GM13976 (cell line): ENCODE measurements at places on chromosomes 16 and 17.

GRCh38 chr17:63221939-63222338, 224.2 kb downstream of the CYB561 start:
- no peak for DNase-seq

GRCh38 chr17:55242476-55242875, 22.3 kb upstream of the HLF start:
- DNase-seq = no peak

DNA sequence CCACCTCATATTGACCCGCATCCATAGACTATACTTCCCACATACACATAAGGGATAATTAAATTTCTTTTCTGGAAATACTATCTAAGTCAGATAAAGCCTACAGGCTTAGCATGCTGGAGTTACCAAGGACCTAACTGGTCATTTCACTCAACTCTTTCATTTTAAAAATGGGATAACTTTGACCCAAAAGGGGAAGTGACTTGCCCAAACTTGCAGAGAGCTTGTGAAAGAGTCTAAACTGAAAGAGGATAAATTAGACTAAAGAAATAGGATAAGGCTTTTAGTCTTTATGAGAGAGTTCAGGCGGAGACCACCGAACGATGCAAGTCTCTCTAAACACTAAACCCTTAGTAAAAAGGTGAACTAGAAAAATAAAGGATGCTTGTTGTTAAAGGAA, 3.9 kb upstream of the KRT33A start:
- DNase-seq = no peak

DNA sequence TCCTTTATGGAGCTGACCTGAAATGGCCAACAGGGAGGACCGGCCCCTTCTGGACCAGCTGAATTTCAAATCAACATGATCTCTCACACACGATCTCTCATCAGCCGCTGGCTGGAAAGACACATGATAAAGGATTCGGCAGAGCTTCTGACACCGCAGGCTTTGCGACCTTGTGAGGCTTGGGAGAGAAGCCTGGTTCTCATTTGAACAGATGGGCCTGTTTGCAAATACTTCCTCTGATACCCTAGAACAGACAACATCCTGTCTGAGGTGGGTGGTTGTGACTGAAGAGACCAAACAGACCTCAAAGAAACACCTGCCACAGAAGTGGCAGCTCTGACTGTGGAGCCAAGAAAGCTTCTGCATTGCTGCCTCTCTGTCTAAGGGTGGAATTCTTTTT, 77.9 kb upstream of the SDK2 start:
- no peak for DNase-seq

DNA sequence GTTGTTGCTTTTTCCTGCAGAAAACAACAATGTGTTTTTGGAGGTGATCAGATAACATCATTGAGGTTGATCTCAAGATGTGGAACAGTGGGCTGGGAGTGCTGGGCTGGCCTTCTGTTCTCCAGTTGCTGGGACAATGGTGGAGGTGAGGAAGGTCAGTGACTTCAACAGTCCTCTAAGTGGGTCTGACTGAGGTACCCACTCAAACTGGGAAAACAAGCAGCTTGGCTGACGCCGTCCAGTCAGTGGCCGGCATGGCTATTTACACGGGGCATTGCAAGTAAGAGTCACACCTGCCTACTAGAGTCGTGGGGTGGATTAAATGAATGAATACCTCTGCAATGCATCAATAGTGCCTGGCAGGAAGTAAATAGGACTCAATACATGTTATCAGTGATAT, 386.7 kb upstream of the ZFHX3 start:
- DNase-seq = no peak

GRCh38 chr16:5922686-5923085, 825.1 kb upstream of the EEF2KMT start:
- no peak for DNase-seq

DNA sequence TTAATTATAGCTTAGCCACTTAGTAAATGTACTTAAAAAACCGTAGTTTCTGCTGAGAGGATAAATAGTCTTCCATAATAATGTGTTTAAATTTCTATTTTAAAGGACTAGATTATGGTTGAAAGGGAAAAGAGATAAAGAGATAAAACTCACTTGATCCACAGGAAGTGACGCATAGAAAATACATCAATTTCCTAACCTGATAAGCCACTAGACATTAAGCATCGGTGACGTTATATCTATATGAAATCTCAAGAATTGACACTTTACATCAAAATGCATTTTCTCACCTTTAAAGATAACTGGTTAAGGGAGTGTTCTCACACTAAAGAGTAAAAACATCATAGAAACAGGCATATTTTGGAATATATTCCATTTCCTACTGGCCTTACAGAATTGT, 5.8 kb downstream of the FBXO47 start:
- no peak for DNase-seq

DNA sequence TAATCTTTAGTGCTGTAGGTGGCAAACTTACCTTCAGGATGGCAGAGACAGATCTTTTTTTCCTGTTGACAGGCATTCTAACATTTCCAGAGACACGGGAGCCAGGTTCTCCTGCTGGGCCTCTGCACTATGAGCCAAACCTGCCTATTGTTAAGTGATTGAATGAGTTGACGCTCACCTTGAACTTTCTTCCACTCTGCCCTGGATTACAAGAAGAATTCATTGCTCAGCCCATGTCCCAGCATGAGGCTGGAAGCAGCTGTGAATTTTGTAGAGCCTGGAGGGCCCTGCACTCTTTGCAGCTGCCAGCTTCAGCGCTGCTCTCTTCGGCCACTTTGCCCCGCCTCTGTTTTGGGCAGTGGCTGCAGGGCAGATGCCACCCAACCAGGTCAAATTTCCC, 9.4 kb upstream of the SLC7A5 start:
- no peak for DNase-seq

GRCh38 chr16:69324013-69324531, 6.3 kb downstream of the PDF start:
- no peak for DNase-seq

DNA sequence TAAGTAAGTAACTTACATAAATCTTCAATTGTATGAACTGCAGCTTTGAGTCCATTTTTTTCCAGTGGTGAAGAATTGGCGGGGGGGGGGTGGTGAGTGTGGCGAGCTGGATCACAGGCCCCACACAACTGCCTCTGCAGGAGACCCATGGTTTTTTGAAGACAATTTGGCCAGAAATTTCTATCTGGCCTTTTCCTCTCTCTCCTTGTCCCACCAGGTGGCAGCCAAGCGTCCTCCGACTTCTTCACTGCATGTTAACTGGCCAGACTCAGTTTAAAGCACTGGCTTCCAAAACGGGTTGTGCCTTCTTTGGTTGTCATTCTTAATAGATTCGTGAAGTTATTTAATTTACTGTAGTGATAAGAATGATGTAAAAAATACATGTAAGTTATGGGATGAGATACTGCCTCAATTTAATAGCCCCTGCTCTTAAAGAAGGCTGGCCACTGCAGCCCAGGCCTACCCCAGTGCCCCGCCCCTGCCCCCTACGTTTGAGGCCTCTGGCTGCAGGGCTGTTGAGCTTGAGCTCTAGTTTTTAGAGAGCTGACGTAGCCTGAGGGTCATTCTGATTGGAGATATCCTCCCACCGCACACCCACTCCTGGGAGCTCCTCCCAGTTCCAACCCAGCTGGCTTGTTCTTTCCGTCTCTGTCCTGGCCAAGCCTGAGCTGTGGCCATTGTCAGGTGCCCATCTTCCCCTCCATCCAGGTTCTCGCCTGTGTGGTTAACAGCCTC, 36.4 kb downstream of the AKAP1 start:
- DNase-seq = peak; percentile 44

- no peak for DNase-seq
Observed at GRCh38 chr17:27946513-27946912, 53.3 kb upstream of the LYRM9 start.
